ENCODE measurements at places on chromosomes 6 and 20.

GRCh38 chr6:63448229-63448628 lies 124.1 kb upstream of the LOC128125822 start:
- no peak for DNase-seq

DNA sequence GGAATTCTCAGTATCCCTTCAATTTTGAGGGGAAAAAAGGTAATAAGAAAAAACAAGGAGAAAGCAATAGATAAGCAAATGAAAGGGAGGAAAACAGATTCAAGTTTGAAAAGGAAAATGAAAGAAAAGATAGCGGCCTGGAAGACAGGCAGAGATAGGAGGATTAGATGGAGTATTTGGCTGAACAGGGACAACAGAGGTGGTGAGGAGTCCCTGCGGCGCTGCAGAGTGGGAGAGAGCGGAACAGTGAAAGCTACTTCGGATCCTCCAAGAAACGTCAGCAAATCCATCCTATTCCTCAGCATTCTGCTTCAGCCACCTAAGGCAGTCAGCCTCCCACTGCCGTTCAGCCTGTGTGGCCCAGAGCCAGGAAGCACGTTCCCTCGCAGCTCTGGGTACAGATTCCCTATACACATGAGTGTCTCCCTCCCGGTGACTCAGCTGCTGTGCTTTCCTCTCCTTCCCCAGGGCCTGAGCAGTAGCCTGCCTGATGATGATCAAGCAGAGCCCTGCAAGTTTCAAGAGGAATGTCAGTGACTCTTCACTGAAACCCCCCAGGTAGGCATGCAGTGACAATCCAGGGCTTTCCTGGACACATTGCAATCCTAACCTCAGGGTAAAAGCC lies 43.4 kb upstream of the CDYL start:
- DNase-seq = peak; percentile 15

DNA sequence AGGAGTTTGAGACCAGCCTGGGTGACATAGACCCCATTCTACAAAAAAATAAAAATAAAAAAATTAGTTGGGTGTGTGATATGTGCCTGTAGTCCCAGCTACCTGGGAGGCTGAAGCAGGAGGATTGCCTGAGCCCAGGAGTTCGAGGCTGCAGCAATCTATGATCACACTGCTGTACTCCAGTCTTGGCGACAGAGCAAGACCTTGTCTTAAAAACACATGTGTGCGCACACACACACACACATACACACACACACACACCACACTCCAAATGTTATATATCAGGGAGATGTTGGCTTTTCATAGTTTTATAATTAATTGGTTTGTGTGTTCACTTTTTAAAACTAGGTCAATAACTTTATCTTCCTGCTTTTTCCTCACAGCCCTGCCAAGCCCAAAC lies 110.5 kb downstream of the RTN4IP1 start:
- no peak for DNase-seq

GRCh38 chr20:6993511-6993910 lies 226.0 kb downstream of the BMP2 start:
- peak; percentile 70 for DNase-seq

Data from DMS79 treated with DMSO at 0.1 percent for 48 hours (cell line).